ENCODE measurements at places on chromosomes 12 and 14. TPM values are rescaled to one million over a fixed set of nuclear protein-coding genes. Genes with fewer than 3 reads are reported as not detected.

DNA sequence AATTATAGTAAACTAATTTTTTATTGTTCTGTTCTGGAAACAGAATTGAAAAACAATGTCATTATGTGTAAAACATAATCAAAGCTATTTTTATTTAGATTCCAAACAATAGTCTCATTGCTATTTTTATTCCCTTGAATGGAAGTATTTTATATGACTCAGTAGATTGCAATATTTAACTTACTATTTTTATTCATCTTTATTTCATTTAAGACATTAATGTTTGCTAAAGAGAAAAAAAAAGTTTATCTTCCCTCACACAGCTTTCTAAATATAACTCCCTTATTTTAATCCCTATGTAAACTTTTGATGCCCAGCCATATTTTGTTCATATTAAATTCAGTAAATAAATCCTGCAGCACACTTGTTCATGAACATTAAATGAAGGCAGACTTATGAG lies 622.4 kb downstream of the SLC6A15 start:
- no peak for DNase-seq
- H3K27ac ChIP-seq = no peak overlapping the region
- H3K36me3 ChIP-seq = no peaks in the 10 kb centered on the region

DNA sequence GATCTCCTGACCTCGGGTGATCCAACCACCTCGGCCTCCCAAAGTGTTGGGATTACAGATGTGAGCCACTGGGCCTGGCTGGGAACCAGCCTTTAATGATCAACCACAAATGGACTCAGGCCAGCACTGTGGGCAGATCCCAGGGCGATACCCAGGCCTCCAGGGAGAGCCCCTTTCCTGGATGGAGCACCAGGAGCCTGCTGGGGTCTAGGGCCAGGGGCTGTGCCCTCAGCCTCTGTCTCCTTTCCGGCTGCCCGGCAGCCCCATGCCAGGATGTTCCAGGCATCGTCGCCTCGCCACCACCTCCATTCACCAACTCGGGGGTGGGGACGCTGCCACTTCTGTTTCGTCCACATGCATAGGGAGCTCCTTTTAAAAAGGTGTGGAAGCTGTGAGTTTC lies 2.3 kb downstream of the ADGRD1 start:
- H3K4me3 ChIP-seq = no peak overlapping the region
- no peak for DNase-seq
- no peaks in the 10 kb centered on the region for H3K27me3 ChIP-seq
- no peaks in the 10 kb centered on the region for H3K4me1 ChIP-seq

- no peak for DNase-seq
- no peak overlapping the region for H3K4me3 ChIP-seq
- no peak overlapping the region for H3K27ac ChIP-seq
- peaks cover 39% of the 10 kb centered on the region for H3K4me1 ChIP-seq
- H3K27me3 ChIP-seq = no peaks in the 10 kb centered on the region
- no peaks in the 10 kb centered on the region for H3K36me3 ChIP-seq
Measured at GRCh38 chr12:89348894-89349699, 3.2 kb downstream of the DUSP6 start.

- no peaks in the 10 kb centered on the region for H3K36me3 ChIP-seq
- no peak overlapping the region for H3K27ac ChIP-seq
- H3K4me3 ChIP-seq = no peak overlapping the region
- DNase-seq = no peak
- no peaks in the 10 kb centered on the region for H3K4me1 ChIP-seq
Measured at GRCh38 chr14:104321088-104321801, 182.9 kb downstream of the KIF26A start.

Gene DEPDC4
- polyA plus RNA-seq = not detected

DNA sequence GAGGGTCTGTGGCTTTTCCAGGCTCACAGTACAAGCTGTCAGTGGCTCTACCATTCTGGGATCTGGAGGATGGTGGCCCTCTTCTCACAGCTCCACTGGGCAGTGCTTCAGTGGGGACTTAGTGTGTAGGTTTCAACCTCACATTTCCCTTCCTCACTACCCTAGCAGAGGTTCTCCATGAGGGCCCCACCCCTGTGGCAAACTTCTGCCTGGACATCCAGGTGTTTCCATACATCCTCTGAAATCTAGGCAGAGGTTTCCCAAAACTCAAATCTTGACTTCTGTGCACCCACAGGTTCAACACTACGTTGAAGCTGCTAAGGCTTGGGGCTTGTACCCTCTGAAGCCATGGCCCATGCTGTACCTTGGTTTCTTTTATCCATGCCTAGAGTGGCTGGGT lies 40.3 kb downstream of the KTN1 start:
- no peak overlapping the region for H3K4me3 ChIP-seq
- no peaks in the 10 kb centered on the region for H3K4me1 ChIP-seq
- H3K27me3 ChIP-seq = no peaks in the 10 kb centered on the region
- no peak overlapping the region for H3K27ac ChIP-seq
- no peak for DNase-seq

Gene MNAT1
- 16.0 TPM for polyA plus RNA-seq

Gene HOXC5
- polyA plus RNA-seq = not detected

Gene CISTR
- polyA plus RNA-seq = not detected
